ENCODE measurements at places on chromosomes 7 and 10.
A peak's percentile ranks its signal among the peaks of the same experiment; 100 is the strongest.

DNA sequence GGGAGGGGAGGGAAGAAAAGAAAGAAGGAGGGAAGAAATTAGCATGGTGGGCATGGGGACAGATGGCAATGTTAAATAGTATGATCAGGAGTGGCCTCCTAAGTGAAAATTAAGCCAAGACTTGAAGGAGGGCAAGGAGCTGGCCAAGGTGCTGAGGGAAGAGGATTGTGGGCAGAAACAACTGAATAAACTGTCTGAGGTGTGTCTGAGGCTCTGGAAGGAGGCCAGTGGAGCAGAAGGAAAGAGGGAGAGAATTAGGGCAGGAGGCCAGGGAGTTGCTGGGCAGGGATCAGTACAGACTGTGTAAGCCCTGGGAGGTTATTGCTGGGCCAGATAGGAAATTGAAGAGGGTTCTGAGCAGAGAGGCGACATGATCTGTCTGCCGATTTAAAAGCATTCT lies 40.6 kb upstream of the VKORC1L1 start:
- peak; percentile 24 for DNase-seq

DNA sequence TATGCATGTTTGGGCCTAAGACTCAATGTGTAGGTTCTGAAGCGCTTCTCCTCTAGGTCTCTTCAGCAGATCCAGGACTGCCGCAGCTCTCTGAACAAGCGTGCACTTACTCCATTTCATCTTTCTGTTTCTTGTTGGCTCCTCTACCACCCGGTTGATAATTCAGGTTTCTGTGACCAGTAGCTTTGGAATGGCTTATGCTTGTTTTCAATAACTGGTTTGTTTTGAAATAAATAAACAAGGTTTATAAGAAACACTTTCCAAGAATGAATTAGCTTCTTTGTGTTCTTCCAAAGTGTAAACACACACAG lies 1.5 kb downstream of the MDFIC start:
- DNase-seq: no peak

DNA sequence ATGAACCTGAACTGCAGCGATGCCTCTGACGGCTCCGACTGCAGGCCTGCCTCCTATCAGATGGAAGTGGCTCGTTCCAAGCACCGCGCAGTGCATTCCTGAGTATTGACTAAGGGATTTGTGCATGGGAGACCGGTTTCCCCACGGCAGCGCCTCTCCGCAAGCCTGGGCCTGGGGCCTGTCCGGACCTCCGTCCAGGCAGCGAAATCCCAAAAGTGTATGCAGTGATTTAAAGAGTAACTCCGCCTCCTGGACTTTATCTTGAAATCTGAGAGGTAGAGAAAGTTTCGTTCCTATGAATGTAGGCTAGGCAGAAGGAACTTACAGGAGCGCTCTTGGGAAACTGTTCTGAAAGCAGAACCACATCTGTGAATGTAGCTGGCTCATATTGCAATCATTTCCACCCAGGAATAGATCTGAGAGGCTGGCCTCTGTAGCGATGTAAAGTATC lies 106.2 kb upstream of the CELF2 start:
- no peak for DNase-seq

DNA sequence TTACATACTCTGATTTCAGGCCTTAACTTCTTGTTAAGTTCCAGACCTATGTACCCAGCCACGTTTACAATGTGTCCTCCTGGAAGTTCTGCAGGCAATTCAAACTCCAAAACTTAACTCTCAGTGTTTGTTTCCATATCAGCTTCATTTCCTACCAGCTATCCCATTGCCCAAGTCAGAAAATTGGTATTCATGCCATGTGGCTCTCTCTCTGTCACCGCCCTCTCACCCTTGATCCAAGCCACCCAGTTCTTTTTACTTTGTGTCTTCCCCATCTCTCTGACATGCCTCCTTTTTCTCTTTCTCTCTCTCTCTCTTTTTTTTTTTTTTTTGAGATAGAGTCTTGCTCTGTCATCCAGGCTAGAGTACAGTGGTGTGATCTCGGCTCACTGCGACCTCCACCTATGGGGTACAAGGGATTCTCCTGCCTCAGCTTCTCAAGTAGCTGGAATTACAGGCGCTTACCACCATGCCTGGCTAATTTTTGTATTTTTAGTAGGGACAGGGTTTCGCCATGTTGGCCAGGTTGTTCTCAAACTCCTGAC lies 33.9 kb downstream of the ARL4A start:
- DNase-seq: no peak

DNA sequence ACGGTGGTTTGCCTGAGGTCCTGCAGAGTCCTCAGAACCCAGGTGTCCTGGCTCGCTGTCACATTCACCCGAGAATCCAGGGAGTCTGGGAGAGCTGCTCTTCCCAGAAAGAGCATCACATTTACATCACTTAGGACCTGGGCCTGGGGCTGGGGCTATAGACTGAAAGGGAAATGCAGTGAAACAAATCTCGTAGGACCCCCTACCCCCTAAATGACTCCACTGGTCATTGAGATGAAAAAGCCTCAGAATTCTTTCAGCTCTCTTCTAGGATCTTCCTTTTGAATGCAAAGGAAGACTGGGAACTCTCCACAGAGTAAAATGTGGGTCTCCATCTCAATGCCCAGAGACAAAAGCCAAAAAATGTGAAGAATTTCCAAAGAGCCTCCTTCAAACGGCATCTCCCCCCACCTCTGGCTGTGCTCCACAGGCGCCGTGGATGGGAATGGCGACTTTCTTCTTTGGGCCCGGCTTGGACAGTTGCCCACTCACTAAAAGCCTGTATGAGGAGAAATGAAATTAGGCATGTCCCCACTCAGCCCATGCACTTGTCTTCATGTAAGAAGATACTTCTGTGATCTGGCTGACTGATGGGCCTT lies 49.0 kb upstream of the PODXL start:
- no peak for DNase-seq

DNA sequence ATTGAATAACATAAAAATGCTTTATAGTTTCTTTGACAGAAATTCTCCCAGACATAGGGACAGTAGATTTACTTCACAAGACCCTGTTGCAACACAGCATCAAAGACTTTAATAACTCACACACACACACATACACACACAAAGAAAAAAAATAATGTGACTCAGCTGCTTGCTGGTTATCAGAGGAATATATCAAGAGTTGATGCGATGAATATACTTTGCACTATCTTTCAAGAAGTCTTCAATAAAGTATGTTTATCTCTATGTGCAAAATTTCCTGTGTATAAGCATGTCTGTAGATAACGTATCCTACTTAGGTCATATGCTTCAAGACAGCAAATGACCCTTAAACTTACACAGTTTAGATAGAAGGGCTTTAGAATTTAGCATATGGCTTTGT lies 243.1 kb downstream of the ARL4A start:
- DNase-seq: no peak

DNA sequence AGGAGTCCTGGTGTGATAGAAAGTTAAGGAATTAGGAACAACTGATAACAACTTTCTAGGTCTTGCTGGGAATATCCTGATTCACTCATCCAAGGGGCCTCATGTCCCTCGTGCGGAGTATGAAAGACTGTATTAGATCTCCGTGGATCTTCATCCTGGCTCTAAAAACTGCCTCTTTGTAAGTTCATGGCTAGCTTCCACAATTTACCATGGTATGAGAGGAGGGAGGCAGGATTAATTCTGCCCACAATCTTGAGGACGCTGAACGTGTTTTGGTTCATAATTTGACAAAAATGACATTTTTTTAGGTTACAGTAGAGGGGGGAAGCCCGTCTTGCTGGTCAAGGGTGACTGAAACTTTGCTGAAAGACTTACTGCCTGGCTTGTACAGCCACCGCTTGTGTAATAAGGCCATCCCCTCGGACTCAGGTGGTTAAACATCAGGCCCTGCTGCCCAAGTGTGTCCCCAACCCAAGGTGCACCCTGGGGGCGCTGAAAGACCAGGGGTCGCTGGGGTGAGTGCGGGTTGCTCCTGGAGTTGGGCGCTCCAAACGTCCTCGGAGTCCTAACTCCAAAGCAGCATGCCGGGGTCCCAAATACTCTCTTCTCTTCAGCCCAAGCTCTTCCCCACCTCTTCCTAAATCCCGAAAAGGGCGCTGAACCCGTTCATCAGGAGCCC lies 733 bp downstream of the HIBADH start:
- peak; percentile 50 for DNase-seq

DNA sequence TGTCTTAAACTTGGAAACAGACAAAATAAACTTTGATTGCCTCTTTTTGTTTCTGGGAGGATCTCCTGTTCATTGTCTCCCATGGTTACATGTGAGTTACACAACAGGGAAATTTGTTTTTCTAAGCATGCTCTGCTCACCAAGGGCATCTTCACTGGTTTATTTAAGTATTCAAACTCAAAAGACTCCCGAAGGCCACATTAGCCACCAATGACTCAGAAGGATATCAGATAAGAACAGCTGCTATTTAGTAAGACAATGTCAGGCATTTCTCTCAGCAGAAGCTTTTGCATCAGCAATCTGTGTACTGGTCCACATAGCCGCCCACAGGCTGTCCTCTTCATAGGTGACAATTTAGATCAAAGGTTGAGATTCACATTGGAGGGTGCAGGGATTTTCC lies 19.3 kb downstream of the OR6B1 start:
- DNase-seq: no peak

DNA sequence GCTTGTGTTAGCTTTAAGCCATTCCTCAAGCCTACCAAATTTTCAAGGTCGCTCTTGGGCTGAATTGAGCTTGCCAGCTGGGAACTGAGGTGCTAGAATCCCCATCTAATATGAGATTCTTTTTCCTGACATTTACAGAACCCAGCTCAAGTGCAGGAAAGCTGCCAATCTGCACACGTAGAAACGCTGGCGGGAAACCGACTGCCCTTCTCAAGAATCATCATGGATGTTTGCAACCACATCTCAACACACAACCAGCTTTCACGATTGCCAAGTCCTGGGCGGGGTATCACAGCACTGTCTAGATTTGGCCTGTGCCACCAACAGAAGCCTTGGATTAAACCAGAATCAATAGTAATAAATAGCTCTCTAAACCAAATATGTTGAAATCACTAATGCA lies 203.7 kb downstream of the DIP2C start:
- no peak for DNase-seq

GRCh38 chr7:75039166-75039565 lies 34.4 kb downstream of the RCC1L start:
- DNase-seq: no peak

GRCh38 chr10:71081229-71081560 lies 131.2 kb upstream of the UNC5B start:
- DNase-seq: no peak

DNA sequence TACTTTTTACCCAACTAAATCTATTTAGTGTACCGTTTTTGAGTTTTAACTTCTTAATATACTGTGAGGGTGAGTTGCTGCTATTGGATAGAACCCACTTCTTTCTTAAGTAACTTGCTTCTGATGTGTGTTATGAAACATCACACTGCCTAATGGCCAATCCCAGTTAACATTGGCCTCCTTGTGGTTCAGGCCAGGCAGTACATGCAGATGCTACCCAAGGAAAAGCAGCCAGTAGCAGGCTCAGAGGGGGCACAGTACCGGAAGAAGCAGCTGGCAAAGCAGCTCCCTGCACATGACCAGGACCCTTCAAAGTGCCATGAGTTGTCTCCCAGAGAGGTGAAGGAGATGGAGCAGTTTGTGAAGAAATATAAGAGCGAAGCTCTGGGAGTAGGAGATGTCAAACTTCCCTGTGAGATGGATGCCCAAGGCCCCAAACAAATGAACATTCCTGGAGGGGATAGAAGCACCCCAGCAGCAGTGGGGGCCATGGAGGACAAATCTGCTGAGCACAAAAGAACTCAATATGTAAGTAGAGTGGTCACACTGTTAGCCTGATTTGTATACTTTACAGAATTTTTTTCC lies 39.7 kb downstream of the TES start:
- DNase-seq: no peak

DNA sequence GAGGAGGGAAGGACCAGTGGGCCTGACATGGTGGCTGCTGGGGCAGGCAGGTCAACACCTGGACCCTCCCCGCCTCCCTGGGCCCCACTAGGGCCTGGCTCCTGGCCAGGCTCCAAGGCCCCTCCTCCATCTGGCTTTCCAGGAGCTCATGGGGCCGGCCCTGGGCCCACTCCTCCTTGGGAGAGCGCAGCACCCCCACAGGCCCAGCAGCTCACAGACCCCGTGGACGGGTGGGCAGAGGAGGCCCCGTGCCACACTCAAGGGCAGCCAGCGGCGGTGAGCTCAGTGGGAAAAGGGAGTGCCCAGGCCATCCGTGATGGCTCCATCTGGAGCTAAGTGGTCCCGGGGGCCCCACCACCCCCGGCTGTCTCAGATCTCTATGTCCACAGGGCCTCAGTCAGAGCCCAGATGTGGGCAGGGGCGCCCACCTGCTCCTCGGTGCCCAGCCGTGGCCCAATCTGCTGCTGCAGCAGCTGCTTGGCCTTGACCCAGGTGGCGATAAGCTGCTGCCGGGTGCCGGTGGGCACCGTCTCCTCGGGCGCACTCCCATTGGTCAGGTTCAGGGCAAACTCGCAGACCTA lies 32.8 kb downstream of the CFAP46 start:
- no peak for DNase-seq

DNA sequence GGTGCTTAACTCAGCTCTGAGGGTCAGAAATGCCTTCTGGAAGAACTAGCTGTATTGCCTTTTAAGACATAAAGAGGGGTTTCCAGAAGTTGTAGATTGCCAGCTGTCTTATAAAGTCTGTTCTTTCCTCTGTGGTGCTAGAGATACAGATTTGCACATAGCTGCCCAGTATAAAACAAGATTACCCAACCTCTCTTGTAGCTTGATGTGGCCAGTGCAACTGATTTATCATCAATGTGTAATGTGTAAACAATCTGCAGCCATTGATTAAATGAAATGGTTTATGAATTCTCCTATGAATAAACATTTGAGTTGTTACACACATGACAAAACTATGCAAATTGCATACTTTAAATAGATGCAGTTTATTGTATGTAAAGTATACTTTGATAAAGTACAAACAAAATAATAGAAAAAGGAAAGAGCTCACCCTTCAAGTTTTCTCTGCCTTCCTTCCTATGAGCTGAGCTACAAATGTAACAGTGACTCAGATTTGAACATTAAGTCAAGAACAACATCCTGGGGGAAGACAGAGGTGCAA lies 195.2 kb downstream of the TMEM26 start:
- DNase-seq: no peak

- DNase-seq: no peak
Measured at GRCh38 chr10:86102451-86102850, 264.1 kb downstream of the GRID1 start.

GRCh38 chr10:82908096-82908495 lies 1033.1 kb downstream of the NRG3 start:
- DNase-seq: no peak

GRCh38 chr10:93554760-93555432 lies 11.6 kb upstream of the FFAR4 start:
- peak; percentile 64 for DNase-seq

- peak; percentile 86 for DNase-seq
Measured at GRCh38 chr10:5291501-5292195, 73.1 kb upstream of the UCN3 start.

DNA sequence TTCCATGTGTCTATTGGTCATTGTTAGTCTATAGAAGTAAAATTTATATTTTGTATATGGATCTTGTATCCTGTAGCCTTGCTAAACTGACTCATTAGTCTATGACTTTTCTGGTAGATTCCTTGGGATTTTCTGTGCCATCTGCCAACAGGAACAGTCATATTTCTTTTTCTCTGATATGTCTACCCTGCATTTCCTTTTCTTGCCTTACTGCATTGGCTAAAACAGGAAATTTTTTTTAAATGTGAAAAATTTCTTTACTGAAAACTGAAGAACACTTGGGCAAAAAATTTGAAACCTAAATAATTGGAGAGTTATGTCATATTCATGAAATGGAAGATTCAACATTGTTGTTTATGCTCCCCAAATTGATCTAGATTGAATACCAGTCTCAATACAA lies 67.5 kb downstream of the AMZ1 start:
- no peak for DNase-seq
